ENCODE measurements at places on chromosomes 7 and 10.

- peaks cover 8% of the 10 kb centered on the region for H3K36me3 ChIP-seq
- no peak overlapping the region for H3K4me3 ChIP-seq
- H3K27me3 ChIP-seq, result no peaks in the 10 kb centered on the region
- peaks cover 36% of the 10 kb centered on the region for H3K4me1 ChIP-seq
- H3K27ac ChIP-seq, result no peak overlapping the region
These were observed 5.8 kb downstream of the PWWP2B start for GRCh38 chr10:132402781-132403241.

DNA sequence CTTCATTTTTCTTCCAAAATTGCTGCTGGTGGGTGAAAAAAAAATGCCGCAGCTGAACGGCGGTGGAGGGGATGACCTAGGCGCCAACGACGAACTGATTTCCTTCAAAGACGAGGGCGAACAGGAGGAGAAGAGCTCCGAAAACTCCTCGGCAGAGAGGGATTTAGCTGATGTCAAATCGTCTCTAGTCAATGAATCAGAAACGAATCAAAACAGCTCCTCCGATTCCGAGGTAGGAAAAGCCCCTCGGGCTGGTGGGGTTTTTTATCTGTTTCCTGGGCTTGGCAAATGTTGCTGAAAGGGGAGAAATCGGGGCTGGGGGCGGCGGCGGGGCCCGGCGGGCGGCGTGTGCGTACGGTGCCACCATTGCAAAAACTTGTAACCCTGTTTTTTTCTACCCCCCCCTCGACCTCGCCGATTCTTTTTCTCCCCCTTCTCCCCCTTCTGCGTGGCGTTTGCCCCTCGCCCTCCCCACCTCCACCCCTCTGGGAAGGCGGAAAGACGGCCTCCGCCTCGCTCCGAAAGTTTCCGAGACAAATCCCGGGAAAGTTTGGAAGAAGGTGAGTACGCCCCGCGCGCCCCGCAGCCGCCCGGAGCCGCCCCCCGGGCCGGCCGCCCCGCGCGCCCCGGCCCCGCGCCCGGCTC, 789 bp downstream of the TCF7L2 start:
- no peaks in the 10 kb centered on the region for H3K36me3 ChIP-seq
- no peaks in the 10 kb centered on the region for H3K27me3 ChIP-seq
- peak overlapping the region; percentile 88 for H3K4me3 ChIP-seq
- peak overlapping the region; percentile 96 for H3K27ac ChIP-seq
- H3K4me1 ChIP-seq, result peaks cover 3% of the 10 kb centered on the region

DNA sequence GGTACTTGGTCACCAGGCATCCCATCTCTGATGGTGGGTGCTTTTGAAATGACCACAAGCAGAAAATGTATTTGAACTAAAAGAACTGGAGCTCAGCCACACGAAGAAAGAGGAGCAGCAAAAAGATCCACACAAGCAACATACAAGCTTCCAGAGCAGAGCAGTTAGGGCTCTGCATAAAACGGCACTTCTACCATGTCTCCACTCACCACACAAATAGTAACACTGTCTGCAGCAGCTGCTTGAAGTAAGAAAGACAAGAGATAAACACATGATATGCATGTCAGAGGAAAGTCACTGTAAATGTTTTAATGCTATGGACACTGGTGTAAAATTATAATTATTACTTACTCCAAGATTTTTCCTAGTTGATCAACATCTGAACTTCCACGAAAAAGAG, 32.5 kb upstream of the FAM133B start:
- peak overlapping the region; percentile 45 for H3K27ac ChIP-seq
- peaks cover 6% of the 10 kb centered on the region for H3K36me3 ChIP-seq
- no peaks in the 10 kb centered on the region for H3K27me3 ChIP-seq
- H3K4me3 ChIP-seq, result no peak overlapping the region

DNA sequence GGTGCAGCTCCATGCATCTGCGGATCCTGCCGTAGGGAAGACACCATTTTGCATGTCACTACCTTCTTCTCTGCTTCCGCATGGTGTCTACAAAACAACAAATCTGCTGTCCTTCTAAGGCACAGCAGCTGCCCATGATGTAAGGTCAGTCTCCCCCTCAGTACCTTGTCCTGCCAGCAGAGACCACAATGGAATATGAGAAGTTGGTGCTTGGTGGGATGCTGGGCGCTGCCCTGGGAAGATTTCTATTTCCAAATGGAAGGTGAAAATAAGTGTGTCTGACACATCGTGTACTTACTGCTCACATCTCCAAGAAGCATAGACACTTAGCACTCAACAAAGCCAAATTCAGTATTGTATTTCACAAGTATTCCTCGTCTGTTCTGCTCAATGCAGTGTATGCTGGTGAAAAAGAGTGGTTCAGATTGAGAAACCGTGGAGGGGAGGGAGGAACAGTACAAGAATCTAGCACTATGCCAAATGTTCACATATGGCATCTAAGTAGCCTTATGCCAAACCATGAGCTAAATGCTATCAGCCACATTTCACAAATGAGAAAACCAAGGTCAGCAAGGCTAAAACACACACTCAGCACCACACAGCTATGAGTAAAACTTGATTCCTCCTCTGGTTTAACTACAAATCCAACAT, 95.0 kb downstream of the GRB10 start:
- no peaks in the 10 kb centered on the region for H3K27me3 ChIP-seq
- peaks cover 9% of the 10 kb centered on the region for H3K36me3 ChIP-seq
- H3K27ac ChIP-seq, result no peak overlapping the region
- H3K4me3 ChIP-seq, result no peak overlapping the region
- H3K4me1 ChIP-seq, result peaks cover 11% of the 10 kb centered on the region
- peak; percentile 42 for DNase-seq

DNA sequence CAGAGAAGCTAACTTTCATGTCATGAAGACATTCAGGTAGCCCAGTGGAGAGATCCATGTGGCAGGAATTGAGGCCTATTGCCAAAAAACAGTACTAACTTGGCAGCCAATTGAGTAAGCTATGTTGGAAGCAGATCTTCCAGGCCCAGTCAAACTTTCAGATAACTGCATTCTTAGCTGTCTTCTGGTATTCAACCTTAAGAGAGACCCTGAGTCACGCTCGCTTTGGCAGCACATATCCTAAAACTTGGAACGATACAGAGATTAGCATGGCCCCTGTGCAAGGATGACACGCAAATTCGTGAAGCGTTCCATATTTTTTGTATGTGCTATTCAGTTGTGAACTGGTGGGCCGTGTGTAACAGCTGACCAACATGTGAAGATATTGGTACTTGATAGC, 17.6 kb upstream of the ZNF518A start:
- no peak overlapping the region for H3K4me3 ChIP-seq
- no peaks in the 10 kb centered on the region for H3K36me3 ChIP-seq
- DNase-seq, result no peak
- H3K4me1 ChIP-seq, result no peaks in the 10 kb centered on the region
- H3K27ac ChIP-seq, result no peak overlapping the region

DNA sequence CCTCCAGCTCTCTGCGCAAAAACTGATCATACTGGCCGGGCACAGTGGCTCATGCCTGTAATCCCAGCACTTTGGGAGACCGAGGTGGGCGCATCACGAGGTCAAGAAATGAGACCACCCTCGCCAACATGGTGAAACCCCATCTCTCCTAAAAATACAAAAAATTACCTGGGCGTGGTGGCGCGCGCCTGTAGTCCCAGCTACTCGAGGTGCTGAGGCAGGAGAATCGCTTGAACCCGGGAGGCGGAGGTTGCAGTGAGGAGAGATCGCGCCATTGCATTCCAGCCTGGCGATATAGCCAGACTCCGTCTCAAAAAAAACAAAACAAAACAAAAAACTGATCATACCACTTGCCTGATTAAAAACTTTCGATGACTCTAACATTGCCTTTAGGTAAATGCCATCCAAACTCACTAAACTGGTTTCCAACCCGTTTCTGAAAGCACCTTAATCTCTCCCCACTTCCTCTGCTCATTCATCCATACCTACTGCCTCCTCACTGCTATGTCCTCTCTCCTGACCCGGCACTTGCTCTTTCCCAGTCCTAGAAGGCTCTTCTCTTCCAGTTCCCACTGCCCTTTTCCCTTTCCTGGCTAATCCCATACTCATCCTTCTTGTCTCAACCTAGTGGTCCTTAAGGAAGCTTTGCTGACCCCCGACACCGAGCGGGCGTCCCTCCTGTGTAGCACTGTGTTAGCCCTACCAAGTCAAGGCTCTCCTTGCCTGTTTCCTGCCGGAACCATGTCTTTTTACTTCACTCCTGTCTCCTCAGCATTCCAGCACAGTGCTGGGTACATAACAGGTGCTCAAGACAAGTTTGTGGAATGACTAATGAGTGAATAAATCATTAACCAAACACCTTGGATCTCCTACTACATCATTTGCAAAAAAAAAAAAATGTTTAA, 686 bp upstream of the MIOS start:
- H3K27me3 ChIP-seq, result no peaks in the 10 kb centered on the region
- no peaks in the 10 kb centered on the region for H3K36me3 ChIP-seq
- peaks cover 21% of the 10 kb centered on the region for H3K4me1 ChIP-seq

GRCh38 chr7:65744406-65744805, 128.5 kb upstream of the VKORC1L1 start:
- no peak for DNase-seq
- no peaks in the 10 kb centered on the region for H3K4me1 ChIP-seq
- H3K27ac ChIP-seq, result no peak overlapping the region
- H3K36me3 ChIP-seq, result no peaks in the 10 kb centered on the region
- H3K27me3 ChIP-seq, result no peaks in the 10 kb centered on the region

- H3K27ac ChIP-seq, result no peak overlapping the region
- H3K4me1 ChIP-seq, result peaks cover 11% of the 10 kb centered on the region
- no peaks in the 10 kb centered on the region for H3K36me3 ChIP-seq
- DNase-seq, result no peak
- no peak overlapping the region for H3K4me3 ChIP-seq
These were observed 23.1 kb downstream of the ADAMTS14 start for GRCh38 chr10:70695241-70696030.
